ENCODE measurements at places on chromosomes 2 and 18. TPM values are rescaled to one million over a fixed set of nuclear protein-coding genes. Genes with fewer than 3 reads are reported as not detected.

GRCh38 chr18:35073186-35074105 is 32.2 kb downstream of the MAPRE2 start:
- no peak for DNase-seq

- DNase-seq = no peak
Observed at GRCh38 chr2:240252872-240253511, 112.5 kb upstream of the OTOS start.

DNA sequence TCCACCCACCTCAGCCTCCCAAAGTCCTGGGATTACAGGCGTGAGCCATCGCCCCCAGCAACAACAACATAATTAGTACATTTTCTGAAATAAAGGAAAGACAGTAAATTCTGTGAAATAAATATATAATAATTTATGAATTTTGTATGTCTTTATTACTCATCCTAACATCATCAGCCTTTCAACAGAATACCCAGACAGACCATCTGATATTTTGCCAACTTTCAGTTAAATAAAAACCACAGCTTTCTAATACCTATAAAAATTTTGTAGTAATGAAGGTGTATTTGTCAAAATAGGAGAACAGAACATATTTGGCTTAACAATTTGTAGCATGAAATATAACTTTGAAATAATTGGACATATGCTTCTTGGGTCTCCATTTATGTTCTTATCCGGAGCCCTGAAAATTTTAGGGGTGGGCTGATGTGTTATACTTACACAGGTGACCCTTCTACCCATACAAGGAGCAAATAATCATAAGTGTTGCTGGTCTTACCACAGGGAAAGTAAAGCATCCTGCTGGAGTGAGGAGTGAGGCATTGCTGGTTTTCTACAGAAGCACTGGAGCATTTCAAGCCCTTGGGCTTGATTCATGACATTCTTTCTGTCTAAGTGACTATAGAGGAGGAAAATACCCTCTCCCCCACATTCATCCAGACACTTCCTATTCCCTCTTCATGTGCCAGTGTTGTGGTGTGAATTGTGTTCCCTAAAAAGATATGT is 99.3 kb downstream of the SPOPL start:
- no peak for DNase-seq

GRCh38 chr2:223075301-223076270 is 23.6 kb downstream of the KCNE4 start:
- no peak for DNase-seq

GRCh38 chr2:10947005-10947440 is 35.3 kb downstream of the KCNF1 start:
- no peak for DNase-seq

DNA sequence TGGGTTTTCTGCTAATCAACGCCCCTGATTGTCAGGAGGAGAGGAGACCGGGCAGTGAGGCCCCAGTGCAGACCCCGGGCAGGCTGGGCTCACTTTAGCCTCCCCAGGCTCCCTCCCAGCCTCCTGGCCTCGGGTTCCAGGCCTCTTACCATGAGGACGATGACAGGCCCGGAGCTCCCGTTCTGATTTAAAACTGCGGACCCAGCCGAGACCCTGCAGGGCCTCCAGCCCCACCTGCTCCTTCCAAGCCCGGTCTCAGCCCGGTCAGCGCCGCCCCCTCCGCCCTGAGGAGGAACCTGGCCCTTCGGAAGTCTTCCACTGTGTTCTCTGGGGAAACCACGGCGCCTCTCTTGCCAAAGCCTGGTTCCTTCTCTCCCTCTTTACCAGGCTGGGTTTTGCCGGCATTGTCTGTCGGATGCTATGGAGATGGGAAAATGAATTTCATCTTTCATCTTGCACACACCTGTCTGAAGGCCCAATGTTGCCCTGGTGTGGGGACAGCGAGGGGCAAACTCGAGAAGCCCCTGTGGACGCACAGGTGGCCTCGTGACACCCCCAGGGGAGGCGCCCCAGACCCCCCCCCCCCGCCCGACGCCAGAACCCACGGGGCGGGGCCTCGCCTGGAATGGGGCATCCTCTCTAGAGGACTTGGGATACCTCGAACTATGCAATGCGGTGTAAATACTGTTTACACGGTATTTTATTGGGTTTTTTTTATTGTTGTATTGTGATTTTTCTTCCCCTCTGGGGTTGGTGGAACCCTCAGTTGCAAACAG is 37.7 kb upstream of the CTDP1 start:
- DNase-seq = no peak

GRCh38 chr18:3653851-3654441 is 204.0 kb downstream of the TGIF1 start:
- DNase-seq = no peak

DNA sequence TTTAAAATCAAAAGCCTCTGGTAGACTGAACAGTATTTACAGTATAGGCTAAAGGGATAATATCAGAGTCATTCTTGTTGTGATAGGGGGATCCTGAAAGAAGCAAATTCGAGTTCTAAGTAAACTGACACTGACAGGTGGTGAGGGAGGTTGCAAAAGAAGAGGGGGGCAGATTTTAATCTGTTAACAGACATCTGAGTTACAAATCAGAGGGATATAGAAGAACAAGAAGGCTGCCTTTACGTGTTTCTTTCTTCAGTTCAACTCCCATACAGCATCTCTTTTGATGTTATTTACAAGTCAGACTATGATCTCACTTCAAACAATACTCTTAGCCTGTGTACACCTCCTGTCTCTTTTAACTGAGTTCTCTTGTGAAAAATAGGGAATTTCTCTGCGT is 16.3 kb upstream of the ITGA4 start:
- no peak for DNase-seq

DNA sequence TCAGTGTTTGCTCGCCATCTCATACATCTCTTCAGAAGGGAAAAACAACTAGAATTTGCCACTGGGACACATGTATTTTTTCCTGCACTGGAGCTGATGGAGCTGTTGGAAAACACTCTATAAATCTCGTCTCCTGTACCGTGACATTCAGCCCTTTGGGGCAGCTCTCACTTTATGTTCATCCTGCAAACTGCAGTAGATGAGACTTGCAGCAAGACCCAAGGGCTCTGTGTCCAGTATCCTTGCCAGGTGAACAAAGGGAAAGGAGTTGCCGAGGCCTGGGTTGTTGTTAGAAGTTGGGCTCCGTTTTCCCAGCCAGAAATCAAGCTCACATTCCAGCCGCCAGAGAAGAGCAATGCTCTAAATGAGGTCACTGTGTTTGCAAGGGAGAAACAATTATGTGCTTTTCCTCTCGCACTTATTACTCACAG is 285.1 kb downstream of the SLC4A3 start:
- peak; percentile 51 for DNase-seq

DNA sequence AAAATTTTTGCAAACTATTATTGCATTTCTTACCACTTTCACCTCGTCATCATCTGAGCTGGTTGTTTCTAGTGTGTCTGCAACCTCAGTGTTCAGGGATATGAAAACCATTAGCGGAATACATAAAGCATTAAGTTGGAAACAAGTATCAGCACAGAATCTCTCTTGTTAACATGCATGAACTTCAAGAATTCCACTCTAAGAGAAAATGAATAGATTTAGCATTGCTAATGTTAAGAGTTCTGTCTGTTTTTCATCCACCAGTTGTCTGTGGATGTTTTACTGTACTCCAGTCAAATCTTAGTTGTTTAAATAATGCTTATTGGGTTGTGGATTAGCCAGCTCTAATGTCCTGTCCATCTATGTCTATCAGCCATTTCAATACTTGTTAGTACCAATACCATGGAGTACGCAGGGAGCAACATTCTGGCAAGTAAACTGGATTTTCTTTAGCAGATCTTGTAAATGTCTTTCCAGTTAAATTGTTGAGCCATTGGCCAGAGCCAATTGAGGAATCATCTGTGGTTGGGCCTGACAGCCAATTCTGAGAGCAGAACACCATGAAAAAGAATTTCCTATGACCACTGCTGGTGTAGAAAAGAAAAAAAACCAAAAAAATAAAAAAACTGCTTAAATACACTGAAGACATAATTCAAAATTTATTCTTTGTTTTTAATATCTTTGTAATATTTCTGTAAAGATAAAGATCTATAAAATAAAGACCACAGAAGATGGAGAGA is 82.5 kb downstream of the SLC8A1 start:
- DNase-seq = no peak

- DNase-seq = no peak
Observed at GRCh38 chr2:57141269-57141668, 905.3 kb upstream of the VRK2 start.

GRCh38 chr2:196166876-196167275 is 4.5 kb downstream of the STK17B start:
- no peak for DNase-seq

- no peak for DNase-seq
Observed at GRCh38 chr2:158732573-158733429, 62.3 kb upstream of the DAPL1 start.

DNA sequence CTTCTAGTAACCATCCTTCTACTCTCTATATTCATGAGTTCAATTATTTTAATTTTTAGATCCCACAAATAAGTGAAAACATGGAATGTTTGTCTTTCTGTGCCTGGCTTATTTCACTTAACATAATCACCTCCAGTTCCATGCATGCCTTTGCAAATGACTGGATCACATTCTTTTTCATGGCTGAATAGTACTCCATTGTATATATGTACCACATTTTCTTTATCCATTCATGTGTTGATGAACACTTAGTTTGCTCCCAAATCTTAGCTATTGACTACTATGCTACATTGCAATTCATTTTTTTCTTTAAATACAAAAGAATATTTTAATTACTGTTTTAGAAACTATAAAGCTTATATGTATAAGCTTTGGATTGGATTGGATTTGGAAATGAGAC is 240.4 kb upstream of the LYPD1 start:
- no peak for DNase-seq

DNA sequence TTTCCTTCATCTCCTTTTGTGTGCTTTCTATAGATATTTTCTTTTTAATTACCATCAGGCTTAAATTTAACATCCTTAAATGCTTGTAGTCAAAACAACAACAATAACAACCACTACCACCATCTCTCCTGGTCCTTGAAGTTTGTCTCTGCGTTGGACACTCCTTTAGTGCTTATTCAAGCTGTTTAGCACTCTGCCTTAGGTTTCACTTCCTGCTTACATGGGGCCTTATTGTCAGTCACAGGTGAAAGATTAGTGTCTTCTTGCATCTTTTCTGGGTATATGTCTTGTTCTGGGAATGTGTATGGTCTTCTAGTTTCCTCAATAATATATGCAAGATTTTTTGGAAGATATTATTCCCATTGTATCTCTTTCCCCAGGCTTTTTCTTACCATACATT is 240.1 kb upstream of the NXPH2 start:
- no peak for DNase-seq

GRCh38 chr2:228796386-228796785 is 474.7 kb downstream of the PID1 start:
- no peak for DNase-seq

Gene HSBP1L1
- total RNA-seq = not detected

Gene BOLL
- total RNA-seq = not detected

Gene PHOSPHO2
- total RNA-seq = 16.8 TPM

Gene MC5R
- not detected for total RNA-seq

Gene NFATC1
- total RNA-seq = 2.3 TPM

Gene PLEKHB2
- total RNA-seq = 57.4 TPM

Gene IL37
- not detected for total RNA-seq

Gene OR6B3
- total RNA-seq = not detected

Gene PLGLB1
- total RNA-seq = 1.6 TPM

Gene DSG4
- not detected for total RNA-seq

Gene RUFY4
- total RNA-seq = not detected

Gene DUSP11
- total RNA-seq = 43.5 TPM

Gene EMILIN2
- 2.2 TPM for total RNA-seq

Gene DPP10
- 6.5 TPM for total RNA-seq

Gene ZSWIM2
- 0.39 TPM for total RNA-seq
